CD4-positive, alpha-beta T cell treated with Interleukin-10 for 1 hour (primary cell): ENCODE measurements at places on chromosomes 3 and 15.

- DNase-seq, result peak; percentile 89
Measured at GRCh38 chr3:51686512-51687215, 15.6 kb downstream of the TEX264 start.

GRCh38 chr15:70672081-70672480 lies 91.3 kb downstream of the UACA start:
- DNase-seq, result peak; percentile 49

DNA sequence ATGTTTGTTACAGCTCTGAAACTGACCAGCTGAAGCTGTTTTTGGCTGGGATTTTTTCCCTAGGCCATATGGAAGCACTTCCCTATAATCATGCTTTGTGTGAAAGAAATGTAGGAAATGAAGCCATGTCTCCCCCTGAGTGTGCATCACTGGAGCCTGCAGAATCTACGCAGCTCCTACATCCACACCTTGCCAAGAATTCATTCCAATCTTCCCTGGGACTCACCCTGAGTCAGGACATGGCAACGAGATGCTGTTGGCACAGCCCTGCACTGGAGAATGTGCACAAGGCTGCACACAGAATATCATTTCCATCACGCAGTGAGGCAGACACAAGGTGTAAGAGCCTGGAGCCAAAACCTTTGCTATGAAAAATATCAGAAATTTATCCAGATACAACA lies 189.5 kb downstream of the ADAMTSL3 start:
- DNase-seq, result no peak

- DNase-seq, result peak; percentile 24
Measured at GRCh38 chr3:184710870-184711492, 883 bp downstream of the MAGEF1 start.

GRCh38 chr3:38122712-38123290 lies 14.1 kb downstream of the ACAA1 start:
- DNase-seq, result no peak

DNA sequence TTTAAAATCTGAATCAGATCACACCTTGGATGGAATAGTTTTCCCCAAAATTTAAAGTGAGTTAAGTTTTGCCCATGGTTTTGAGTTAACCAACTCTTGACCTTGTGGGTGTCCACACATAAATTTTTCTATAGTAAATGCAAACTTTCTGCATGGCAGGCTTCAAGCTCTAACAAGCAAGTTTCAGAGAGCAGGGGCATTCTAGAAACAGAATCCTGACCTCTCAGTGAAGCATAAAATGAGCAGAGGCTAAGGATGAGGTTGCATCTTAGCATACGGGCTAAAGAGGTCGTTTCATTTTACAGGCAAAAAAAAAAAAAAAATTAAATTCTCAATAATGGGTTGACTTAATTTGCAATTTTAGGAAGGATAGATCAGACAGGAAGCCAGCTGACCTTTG lies 32.1 kb downstream of the CDC25A start:
- no peak for DNase-seq

GRCh38 chr3:56113231-56113630 lies 355.0 kb downstream of the ERC2 start:
- no peak for DNase-seq

DNA sequence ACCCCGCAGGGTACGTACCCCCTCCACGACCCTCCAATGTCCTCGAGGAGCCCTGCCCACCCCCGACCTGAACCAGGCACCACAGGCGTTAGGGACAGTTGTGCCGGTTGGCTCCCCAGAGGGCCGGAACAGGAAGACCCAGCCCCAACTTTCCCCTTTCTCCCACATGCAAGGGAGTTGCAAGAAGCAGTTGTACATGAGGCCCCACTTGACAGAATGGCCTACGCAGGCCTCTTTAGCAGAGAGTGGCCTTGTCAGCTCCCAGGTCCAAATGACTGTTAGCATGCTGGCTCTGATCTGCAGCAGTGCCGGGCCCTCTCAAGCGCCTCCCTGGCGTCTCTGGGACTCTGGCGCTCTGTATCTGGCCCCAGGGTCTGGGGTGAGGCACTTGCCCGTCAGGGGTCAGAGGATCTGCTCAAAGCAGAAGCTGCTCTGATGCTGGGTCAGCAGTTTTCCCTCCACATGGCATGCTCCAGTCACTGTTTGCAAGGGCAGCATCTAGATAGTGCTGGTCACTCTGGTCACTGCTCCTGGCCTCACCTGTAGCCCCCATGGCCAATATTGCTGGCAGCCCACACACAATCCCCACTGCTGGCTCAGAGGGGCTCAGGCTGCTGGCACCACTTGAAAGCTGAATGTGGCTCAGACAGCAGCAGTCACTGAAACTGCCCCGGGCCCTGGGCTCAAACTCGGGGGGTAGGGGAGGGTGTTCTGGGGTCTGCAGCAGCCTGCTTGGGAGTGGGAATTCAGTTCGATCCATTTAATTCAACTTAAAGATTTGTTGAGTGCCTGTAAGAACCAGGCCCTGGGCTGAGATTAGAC lies 254.5 kb downstream of the FAM43A start:
- DNase-seq, result no peak

DNA sequence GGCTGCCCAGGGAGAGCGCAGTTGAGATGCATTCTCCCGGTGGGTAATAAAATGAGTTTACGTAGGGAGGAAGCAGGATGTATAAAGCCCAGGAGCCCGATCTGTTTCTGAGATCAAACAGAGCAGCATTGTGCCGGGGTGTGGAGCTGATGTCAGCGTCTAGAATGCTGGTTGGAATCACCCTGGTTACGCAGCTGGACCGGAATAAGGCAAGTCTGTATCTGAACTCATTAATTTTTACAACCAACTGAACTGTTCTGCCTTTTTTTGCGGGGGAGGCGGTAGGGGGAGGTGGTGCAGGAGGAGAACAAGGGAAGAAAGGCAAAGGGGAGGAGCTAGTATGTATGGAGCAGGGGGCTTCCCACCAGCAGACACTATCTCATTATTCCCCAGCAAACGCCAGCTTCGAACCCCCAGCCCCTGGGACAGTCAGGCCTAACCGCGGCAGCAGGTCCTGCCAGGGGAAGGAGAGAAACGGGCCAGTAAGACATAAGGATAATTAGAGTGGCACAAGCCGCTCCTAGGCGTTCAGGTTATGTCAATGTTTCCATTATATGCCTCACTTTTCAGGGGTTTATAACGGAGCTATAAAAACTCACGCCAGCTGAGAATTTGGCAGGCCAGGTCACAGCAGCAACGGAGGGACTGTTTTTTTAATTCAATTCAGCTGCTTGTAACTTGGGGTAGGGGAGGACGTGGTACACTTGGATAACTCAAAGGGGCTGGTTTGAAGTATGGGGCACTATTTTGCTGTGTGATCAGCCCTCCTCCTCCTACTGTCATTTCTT lies 175.3 kb upstream of the HES1 start:
- no peak for DNase-seq

DNA sequence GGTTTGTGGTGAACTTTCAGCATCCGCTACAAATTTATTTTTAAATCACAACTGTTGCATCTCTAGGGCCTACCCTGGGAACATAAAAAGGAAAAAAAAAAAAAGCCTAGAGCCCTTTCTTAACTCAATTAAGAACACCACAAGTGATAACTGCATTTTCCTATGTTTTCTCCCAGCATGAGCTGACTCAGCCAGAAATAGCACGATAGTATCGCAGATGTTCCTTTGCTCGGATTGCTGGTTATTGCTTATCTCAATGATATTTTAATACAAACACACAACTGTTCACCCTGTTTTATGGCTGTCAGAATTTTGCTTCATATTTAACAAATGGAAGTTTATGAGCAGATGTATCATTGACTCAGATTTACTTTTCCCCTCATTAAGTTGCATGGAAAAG lies 251.8 kb upstream of the SUCLG2 start:
- DNase-seq, result no peak

DNA sequence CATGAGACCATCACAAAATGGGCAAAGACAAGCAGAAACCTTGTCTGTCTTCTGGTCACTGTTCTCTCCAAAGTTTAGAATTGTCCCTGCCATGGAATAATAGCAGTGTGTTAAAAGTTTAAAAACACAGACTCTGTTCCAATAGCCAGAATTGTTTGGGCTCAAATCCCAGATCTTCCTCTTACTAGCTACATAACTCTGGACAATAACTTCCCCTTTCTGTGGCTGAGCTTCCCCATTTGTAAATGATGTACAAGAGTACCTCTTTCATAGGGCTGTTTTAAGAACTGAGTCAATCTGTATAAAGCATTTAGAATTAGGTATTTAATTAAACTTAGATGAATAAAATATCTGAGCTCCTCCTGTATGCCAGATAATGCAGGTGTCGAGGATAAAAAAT lies 623.0 kb downstream of the NTRK3 start:
- DNase-seq, result no peak

GRCh38 chr3:4425707-4426106 lies 41.4 kb downstream of the SUMF1 start:
- DNase-seq, result no peak

GRCh38 chr15:71203586-71204474 lies 88.6 kb downstream of the THSD4 start:
- no peak for DNase-seq

DNA sequence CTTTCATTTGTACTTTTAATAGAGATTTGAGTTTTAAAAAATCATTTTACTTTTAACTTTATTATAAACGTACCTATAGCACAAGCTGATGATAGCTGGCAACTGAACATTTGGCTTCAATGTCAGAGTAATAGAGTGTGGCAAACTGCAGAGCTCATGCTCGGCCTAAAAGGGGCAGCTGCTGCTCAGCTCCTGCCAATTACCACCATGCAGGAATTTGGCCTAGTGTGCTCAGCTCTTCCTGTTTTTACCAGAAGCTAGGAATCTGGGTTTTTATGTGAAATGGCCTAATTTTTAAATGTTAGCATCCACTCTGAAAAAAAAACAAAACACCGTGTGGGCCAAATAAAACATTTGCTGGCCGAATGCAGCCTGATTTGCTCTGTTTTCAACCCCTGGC lies 1.8 kb downstream of the IFT122 start:
- no peak for DNase-seq
